ENCODE measurements at places on chromosomes 4 and X. TPM values are rescaled to one million over a fixed set of nuclear protein-coding genes. Genes with fewer than 3 reads are reported as not detected.

NDP gene
- not detected for total RNA-seq

CCDC120 gene
- total RNA-seq = 0.58 TPM

SLC9B2 gene
- 32.3 TPM for total RNA-seq

RADX gene
- total RNA-seq = 0.85 TPM

HMGN5 gene
- total RNA-seq = 1.1 TPM

SSX2B gene
- not detected for total RNA-seq

- no peak for DNase-seq
- no peaks in the 10 kb centered on the region for H3K27me3 ChIP-seq
- H3K4me1 ChIP-seq = no peaks in the 10 kb centered on the region
- H3K27ac ChIP-seq = no peak overlapping the region
- H3K4me3 ChIP-seq = no peak overlapping the region
Observed at GRCh38 chrX:9252182-9252581, 212.7 kb upstream of the TBL1X start.

GRCh38 chr4:37535872-37536271, 150.3 kb downstream of the RELL1 start:
- no peak for DNase-seq
- no peak overlapping the region for H3K27ac ChIP-seq
- no peaks in the 10 kb centered on the region for H3K36me3 ChIP-seq
- no peaks in the 10 kb centered on the region for H3K27me3 ChIP-seq
- no peak overlapping the region for H3K4me3 ChIP-seq

GRCh38 chr4:174699654-174700053, 129.4 kb downstream of the GLRA3 start:
- H3K4me1 ChIP-seq = no peaks in the 10 kb centered on the region
- no peak for DNase-seq
- H3K27me3 ChIP-seq = no peaks in the 10 kb centered on the region
- no peaks in the 10 kb centered on the region for H3K36me3 ChIP-seq
- no peak overlapping the region for H3K4me3 ChIP-seq
- no peak overlapping the region for H3K27ac ChIP-seq

- no peaks in the 10 kb centered on the region for H3K4me1 ChIP-seq
- H3K4me3 ChIP-seq = no peak overlapping the region
- no peak overlapping the region for H3K27ac ChIP-seq
- no peaks in the 10 kb centered on the region for H3K36me3 ChIP-seq
Observed at GRCh38 chr4:138790706-138791340, 224.8 kb upstream of the NOCT start.

DNA sequence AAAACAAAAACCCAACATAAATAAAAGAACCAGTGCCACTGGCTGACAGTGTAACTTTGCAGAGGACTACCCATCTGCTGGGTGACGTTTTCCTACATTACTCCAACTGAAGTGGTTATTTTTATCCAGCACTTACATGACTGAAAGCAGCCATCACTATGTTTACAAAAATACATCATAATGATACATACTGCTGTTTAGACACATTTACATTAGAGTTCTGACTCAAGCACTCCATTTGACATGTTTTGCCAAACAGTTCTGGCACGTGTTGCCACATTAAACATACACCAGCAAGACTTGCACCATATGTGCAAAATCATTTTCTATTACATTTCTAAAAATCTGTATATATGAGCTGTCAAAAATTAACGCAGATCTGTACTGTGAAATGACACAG, 39.6 kb downstream of the BEND4 start:
- H3K27ac ChIP-seq = no peak overlapping the region
- DNase-seq = no peak
- H3K4me3 ChIP-seq = no peak overlapping the region
- H3K36me3 ChIP-seq = no peaks in the 10 kb centered on the region
- no peaks in the 10 kb centered on the region for H3K4me1 ChIP-seq

DNA sequence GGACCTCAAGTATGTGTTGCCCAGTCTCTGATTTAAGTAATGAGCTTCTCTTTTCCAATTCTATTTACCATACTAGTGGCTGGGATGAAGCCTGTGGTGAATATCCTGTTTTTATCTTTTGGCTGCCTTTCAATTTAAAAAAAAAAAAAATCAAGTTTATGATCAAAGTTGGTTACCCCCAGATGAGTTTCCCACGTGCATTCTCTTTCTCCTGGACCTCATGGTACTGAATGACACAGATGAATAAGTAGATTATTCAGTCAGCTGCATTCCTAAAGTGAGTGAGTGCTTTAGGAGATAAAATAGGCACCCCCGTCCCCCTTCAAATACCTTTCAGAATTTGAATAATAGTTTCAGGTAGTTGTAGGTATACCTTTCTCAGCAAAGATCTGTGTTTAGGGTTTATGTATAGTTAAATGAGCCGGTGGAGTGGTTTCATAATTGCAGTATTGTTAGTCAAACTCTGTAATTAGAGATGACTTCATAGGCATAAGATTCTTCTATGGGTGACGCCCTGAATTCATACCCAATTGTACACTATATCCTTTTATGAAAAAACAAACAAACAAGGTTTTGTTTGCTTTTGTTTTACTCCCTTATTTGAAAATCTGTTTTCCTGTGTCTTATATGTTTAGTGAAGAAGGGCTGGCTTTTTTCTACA, 41.9 kb downstream of the PLS3 start:
- H3K27ac ChIP-seq = peak overlapping the region; percentile 76
- H3K36me3 ChIP-seq = peaks cover 4% of the 10 kb centered on the region
- H3K27me3 ChIP-seq = no peaks in the 10 kb centered on the region
- H3K4me1 ChIP-seq = peaks cover 43% of the 10 kb centered on the region
- no peak for DNase-seq

GRCh38 chr4:38343608-38344007, 320.4 kb upstream of the KLF3 start:
- no peaks in the 10 kb centered on the region for H3K4me1 ChIP-seq
- H3K36me3 ChIP-seq = no peaks in the 10 kb centered on the region
- DNase-seq = no peak
- no peak overlapping the region for H3K4me3 ChIP-seq
- no peak overlapping the region for H3K27ac ChIP-seq
- H3K27me3 ChIP-seq = no peaks in the 10 kb centered on the region

GRCh38 chrX:48474127-48474526, 1.9 kb upstream of the FTSJ1 start:
- no peak overlapping the region for H3K27ac ChIP-seq
- H3K4me1 ChIP-seq = peaks cover 8% of the 10 kb centered on the region
- H3K4me3 ChIP-seq = no peak overlapping the region
- no peak for DNase-seq
- peaks cover 5% of the 10 kb centered on the region for H3K36me3 ChIP-seq

DNA sequence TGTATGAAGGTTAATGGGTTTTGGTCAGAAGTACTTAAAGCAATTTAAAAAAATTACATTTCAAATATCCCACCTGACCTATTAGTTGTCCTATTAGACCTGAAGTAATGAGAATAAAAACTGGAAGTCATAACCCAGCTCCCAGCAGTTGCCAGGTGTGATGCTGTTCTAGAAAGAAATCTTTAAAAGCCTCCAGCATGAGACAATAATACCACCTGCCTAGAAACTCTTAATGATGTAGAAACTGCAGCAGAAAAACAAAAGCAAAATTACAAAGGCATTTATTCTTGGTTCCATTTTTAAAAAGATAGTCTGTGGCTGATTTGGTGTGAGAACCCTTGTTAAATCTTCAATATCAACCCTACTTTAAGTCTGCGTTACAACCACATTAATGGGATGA, 1137.7 kb upstream of the TENM3 start:
- H3K4me3 ChIP-seq = no peak overlapping the region
- H3K27ac ChIP-seq = no peak overlapping the region
- DNase-seq = no peak

DNA sequence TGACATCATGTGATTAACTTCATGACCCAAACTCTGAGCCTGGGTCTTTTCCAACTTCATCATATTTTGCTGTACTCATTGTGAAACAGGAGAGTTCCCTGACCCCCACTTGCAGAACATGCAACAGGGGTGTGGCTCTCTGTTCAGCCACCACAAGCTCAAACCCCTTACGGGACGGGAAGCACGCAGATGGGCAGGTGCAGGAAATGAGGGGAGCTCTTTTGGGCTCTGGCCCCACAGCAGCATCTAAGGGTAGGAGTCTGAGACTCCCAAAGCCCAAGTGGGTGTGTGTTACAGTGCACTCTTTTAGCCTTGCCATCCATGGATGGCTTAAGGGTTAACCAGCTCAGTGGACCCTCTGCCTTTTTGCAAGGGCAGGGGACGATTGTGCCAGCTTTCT, 599.5 kb upstream of the SMIM31 start:
- no peak for DNase-seq
- no peaks in the 10 kb centered on the region for H3K4me1 ChIP-seq
- H3K36me3 ChIP-seq = no peaks in the 10 kb centered on the region
- no peak overlapping the region for H3K4me3 ChIP-seq
- no peak overlapping the region for H3K27ac ChIP-seq
- no peaks in the 10 kb centered on the region for H3K27me3 ChIP-seq

DNA sequence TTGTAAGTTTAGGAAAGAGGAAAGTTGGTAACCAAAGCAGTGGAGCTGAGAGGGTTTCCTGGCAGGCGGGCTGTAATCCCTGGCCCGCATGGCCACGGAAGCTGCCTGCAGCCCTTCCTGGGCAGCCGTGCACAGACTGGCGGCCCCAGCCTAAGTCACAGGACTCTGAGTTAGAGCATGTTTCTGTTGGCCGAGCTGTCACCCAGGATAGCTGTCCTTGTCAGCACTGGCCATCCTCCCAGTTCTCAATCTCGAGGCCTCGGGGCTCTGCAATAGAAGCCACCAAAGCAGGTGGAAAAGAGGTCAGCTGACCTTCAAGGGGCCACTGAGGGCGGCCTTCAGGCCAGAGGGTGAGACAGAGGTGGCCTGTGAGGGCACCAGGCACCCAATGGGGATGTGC, 20.5 kb downstream of the PNMA6E start:
- no peaks in the 10 kb centered on the region for H3K4me1 ChIP-seq
- H3K36me3 ChIP-seq = no peaks in the 10 kb centered on the region
- no peak overlapping the region for H3K27ac ChIP-seq
- no peaks in the 10 kb centered on the region for H3K27me3 ChIP-seq

- no peak overlapping the region for H3K4me3 ChIP-seq
- peaks cover 27% of the 10 kb centered on the region for H3K4me1 ChIP-seq
- no peaks in the 10 kb centered on the region for H3K36me3 ChIP-seq
- no peaks in the 10 kb centered on the region for H3K27me3 ChIP-seq
- H3K27ac ChIP-seq = no peak overlapping the region
Observed at GRCh38 chrX:41556958-41557357, 109.8 kb downstream of the NYX start.

DNA sequence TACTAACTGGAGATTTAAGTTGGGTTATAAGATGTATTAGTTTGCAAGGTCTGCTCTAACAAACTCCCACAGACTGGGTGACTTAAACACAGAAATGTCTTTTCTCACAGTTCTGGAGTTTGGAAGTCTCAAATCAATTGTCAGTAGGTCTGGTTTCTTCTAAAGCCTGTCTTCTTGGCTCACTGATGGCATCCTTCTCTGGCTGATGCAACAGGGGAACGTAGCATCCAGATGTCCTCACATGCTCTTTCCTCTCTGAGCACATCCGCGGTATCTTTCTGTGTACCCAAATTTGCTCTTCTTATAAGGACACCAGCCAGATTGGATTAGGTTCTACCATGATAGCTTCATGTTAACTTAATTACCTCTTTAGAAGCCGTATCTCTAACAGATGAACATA, 63.2 kb upstream of the BMP3 start:
- no peaks in the 10 kb centered on the region for H3K27me3 ChIP-seq
- DNase-seq = no peak
- H3K27ac ChIP-seq = no peak overlapping the region
- H3K4me1 ChIP-seq = no peaks in the 10 kb centered on the region
- no peaks in the 10 kb centered on the region for H3K36me3 ChIP-seq

GRCh38 chr4:7472442-7473013, 37.8 kb upstream of the PSAPL1 start:
- no peaks in the 10 kb centered on the region for H3K36me3 ChIP-seq
- no peaks in the 10 kb centered on the region for H3K27me3 ChIP-seq
- H3K4me3 ChIP-seq = no peak overlapping the region
- H3K27ac ChIP-seq = no peak overlapping the region
- H3K4me1 ChIP-seq = no peaks in the 10 kb centered on the region
- no peak for DNase-seq

DNA sequence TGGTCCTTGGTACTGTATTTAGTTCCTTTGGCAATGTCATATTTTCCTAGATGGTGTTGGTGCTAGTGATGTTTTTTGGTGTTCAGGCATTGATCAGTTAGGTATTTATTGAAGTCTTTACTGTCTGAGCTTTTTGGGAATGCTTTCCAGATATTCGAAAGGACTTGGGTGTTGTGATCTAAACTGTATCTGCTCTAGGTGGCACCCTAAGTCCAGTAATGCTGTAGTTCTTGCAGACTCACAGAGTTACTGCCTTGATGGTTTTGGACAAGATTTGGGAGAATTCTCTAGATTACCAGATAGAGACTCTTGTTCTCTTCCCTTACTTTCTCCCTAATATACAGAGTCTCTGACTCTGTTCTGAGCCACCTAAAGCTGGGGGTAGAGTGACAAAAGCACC, 513.6 kb upstream of the PITX2 start:
- no peaks in the 10 kb centered on the region for H3K27me3 ChIP-seq
- no peaks in the 10 kb centered on the region for H3K36me3 ChIP-seq
- peak; percentile 8 for DNase-seq
- no peak overlapping the region for H3K4me3 ChIP-seq

- H3K27me3 ChIP-seq = no peaks in the 10 kb centered on the region
- H3K36me3 ChIP-seq = no peaks in the 10 kb centered on the region
- H3K4me1 ChIP-seq = no peaks in the 10 kb centered on the region
- no peak overlapping the region for H3K27ac ChIP-seq
- H3K4me3 ChIP-seq = no peak overlapping the region
- DNase-seq = no peak
Observed at GRCh38 chrX:78307665-78308064, 19.7 kb downstream of the CYSLTR1 start.

GRCh38 chrX:149036086-149036485, 469.0 kb downstream of the IDS start:
- no peak overlapping the region for H3K4me3 ChIP-seq
- H3K27me3 ChIP-seq = no peaks in the 10 kb centered on the region
- DNase-seq = no peak

- H3K27ac ChIP-seq = no peak overlapping the region
- H3K4me1 ChIP-seq = no peaks in the 10 kb centered on the region
- DNase-seq = no peak
- H3K27me3 ChIP-seq = no peaks in the 10 kb centered on the region
Observed at GRCh38 chr4:53432528-53433424, 55.3 kb downstream of the FIP1L1 start.

- DNase-seq = no peak
- no peaks in the 10 kb centered on the region for H3K36me3 ChIP-seq
- no peaks in the 10 kb centered on the region for H3K4me1 ChIP-seq
Observed at GRCh38 chr4:15794426-15794825, 16.3 kb downstream of the CD38 start.

DNA sequence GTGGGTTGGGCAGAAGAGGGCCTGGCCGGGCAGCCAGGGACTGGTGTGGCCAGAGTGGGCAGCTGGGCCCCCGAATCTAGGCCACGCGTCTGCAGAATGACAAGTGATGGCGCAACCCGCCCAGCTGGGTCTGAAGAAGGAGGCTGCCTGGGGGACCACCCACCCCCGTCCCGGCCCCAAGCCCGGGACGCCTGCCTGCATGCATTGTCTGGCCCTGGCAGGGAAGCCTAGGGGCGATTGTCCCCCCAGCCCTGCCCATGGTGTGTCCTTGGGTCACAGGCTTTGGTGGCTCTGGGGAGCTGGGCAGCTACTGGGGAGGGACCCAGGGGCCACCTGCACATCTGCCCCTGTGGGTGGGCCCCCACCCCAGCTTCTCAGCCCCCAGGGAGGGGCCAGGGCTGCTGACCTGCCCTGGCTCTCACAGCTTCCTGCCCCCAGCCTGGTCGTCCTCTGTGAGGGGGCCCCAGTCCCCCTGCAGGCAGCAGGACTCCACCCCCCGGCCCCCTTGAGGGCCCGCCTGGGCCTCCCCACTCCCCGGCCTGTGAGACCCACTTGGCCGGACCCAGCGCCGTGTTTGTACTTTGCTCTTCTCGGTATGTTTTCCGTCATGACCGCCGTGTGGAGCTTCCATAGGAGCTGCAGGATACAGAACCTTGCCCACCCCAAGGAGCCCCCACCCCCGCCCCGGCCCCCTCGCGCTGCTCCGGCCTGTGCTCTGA, 4.9 kb downstream of the FGFR3 start:
- no peak for DNase-seq
- H3K27ac ChIP-seq = no peak overlapping the region
- no peak overlapping the region for H3K4me3 ChIP-seq
